Activated T-helper 1 cell treated with anti-CD3 and anti-CD28 coated beads, Interleukin-2, amount 50 U/mL, for 16 hours (primary cell): ENCODE measurements at places on chromosomes 6 and 20.

GRCh38 chr6:74117113-74117512 lies 421.1 kb downstream of the CD109 start:
- DNase-seq: no peak

- DNase-seq: no peak
Measured at GRCh38 chr6:67790569-67790968, 844.5 kb upstream of the ADGRB3 start.

- DNase-seq: no peak
Measured at GRCh38 chr6:165854863-165855593, 192.0 kb upstream of the PDE10A start.

GRCh38 chr20:56439771-56440291 lies 27.8 kb downstream of the CASS4 start:
- DNase-seq: no peak

DNA sequence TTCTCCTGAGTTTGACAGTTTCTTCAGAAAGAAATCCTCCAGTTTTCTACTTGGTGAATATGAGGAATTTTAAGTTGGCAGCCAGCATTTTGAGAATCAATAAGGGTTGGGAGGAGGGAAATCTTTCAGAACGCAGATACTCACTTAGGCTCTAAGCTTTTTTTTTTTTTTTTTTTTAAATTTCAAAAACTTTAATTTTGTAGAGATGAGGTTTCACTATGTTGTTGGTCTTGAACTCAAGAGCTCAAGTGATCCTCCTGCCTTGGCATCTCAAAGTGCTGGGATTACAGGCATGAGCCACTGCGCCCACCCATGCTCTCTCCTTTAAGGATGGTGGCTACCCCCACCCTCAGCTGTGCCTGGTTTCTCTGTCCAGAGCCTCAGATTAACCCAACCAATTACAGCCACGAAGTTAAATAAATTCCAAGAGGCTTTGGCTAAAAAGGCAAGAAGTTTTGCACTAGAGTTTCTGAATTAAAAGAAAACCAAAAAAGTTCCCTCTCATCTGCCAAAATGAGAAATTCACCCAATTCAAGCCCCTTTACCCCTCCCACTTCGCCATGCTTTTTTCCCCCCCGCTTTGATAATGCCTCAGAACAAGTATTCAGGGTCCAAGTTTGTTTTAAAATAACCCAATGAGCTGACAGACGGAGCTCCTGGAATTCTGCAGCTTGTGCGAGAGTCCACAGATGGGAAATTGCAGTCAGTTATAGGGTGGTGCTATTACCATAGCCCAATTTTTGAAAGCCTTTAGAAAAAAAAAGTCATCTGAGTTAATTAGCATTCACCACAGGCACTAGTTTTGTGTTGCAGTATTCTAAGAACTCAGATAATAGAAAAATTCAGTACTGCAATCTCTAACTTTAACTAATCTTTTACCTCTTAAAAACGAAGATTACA lies 94.3 kb upstream of the BEND3 start:
- DNase-seq: no peak

DNA sequence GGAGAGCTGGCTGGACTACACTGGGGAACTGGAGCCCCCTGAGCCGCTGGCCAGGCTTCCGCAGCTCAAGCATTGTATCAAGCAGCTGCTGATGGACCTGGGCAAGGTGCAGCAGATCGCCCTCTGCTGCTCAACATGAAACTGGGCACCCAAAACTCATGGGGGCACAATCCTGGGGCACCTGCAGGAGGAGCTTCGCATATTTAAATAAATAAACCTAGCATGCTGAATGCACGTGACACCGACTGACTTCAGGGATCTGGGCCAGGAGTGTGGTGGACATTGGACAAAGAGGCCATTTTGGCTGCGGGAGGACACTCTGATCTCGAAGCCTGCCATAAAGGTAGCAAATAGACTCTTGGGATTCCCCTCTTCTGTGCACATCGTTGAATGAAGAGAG lies 6.8 kb downstream of the SCAND1 start:
- DNase-seq: no peak

DNA sequence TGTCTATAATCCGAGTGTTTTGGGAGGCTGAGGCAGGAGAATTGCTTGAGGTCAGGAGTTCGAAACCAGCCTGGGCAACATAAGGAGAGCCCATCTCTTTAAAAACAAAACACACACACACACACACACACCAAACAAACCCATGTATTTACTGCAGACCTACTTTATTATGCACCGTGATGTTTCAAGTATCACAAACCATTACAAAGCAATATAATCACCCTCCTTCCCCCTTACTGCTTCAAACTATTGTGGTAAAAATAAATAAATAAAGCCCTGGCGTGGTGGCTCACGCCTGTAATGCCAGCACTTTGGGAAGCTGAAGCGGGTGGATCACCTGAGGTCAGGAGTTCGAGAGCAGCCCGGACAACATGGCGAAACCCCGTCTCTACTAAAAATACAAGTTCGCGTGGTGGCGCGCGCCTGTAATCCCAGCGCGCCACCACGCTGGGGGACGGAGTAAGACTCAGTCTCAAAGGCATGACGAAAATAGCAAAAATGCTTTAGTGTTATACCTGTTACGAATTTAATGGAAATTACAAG lies 1.5 kb downstream of the TBCC start:
- no peak for DNase-seq

- DNase-seq: no peak
Measured at GRCh38 chr6:45949256-45949655, 66.4 kb downstream of the CLIC5 start.

DNA sequence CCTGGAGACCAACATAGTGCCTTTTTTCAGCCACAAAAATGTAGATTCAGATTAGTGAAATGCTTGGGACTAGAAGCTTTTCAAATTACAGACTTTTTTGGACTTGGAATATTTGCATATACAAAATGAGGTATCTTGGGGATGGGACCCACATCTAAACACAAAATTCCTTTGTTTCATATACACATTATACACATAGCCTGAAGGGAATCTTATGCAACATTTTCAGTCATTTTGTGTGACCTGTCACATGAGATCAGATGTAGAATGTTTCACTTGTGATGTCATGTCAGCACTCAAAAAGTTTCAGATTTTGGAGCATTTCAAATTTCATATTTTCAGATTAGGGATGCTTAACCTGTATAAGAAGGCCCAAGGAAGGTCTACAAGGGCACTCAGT lies 44.5 kb upstream of the ALDH8A1 start:
- no peak for DNase-seq

GRCh38 chr20:53480913-53481312 lies 112.7 kb downstream of the ZNF217 start:
- no peak for DNase-seq

- DNase-seq: no peak
Measured at GRCh38 chr20:51469578-51470498, 72.7 kb downstream of the NFATC2 start.

DNA sequence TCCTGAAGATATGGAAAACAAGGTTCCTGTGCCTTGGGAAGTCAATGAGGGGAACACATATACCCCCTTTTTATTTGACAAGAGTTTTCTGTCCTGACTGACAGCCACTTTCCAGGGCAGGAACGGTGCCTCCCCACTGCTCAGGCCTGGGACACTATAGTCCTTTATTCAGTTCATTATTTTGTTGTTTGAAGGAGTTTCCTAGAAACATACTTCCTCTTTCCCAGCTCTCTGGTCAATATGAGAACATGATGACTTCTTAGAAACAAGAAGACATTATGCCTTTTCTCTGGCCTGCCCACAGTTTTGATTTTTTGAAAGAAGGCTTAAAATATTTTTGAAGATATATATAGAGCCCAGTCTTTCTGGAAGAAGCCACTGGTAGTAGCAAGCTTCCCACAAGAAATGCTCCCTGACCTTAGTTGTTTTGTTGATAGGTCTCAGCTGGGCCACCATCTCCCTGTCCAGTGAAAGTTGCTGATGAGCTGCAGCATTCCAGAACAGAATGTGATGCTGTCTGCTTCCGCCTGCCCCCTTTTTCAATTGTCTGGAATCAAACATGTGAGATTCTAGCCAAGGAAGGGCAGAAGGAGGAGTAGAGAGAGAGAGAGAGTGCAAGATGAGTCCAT lies 350.0 kb upstream of the PRND start:
- no peak for DNase-seq

DNA sequence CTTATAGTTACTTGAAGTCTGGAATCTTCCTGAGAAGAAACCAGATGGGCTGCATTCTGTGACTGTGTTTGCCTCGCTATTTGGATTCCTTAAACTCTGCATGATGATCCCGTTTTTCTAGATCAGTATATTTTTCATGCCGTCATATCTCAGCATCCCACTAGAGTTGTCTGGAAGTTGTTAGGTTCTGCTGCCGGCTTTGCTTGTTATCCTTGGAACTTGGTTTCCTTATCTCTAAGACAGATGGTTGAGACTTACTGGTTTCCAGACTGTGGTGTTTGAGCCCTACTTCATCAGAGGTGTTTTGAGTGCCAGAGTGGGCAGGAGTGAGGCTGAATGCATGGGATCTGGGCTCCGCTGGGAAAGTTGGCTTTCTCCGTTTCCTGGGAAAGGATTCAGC lies 50.3 kb downstream of the CDS2 start:
- no peak for DNase-seq

GRCh38 chr6:56667336-56667735 lies 24.6 kb upstream of the DST start:
- DNase-seq: no peak

DNA sequence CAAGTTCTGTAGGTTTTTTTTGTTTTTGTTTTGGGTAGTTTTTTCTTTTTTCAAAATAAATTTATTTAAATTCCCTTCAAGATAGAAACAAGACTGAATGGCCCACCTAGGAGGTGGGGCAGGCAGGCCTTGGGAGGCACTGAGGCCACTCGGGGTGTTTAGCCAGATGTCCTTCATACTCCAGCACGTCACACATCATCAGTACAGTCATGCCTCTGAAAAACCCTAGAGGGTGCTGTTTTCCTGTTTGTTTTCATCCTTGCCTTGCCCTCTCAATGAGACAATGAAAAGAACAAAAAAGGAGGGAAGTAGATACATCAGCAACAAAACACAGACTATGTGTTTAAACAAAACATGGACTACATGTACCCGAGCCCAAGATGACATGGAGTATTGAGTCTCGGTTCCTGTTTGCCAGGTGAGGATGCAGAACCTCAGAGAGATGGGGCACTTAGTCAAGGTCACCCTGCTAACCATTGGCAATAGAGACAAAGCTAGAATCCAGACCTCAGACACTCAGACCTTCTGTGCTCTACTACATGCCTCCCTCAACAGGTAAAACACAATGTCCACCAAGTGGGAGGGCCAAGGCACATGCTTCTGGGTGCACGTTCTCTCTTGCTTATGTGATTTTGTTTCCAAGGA lies 26.8 kb upstream of the CLIC5 start:
- DNase-seq: no peak

- no peak for DNase-seq
Measured at GRCh38 chr6:56756791-56757587, 114.3 kb upstream of the DST start.

- no peak for DNase-seq
Measured at GRCh38 chr20:50353289-50353961, 156.8 kb upstream of the PTPN1 start.

DNA sequence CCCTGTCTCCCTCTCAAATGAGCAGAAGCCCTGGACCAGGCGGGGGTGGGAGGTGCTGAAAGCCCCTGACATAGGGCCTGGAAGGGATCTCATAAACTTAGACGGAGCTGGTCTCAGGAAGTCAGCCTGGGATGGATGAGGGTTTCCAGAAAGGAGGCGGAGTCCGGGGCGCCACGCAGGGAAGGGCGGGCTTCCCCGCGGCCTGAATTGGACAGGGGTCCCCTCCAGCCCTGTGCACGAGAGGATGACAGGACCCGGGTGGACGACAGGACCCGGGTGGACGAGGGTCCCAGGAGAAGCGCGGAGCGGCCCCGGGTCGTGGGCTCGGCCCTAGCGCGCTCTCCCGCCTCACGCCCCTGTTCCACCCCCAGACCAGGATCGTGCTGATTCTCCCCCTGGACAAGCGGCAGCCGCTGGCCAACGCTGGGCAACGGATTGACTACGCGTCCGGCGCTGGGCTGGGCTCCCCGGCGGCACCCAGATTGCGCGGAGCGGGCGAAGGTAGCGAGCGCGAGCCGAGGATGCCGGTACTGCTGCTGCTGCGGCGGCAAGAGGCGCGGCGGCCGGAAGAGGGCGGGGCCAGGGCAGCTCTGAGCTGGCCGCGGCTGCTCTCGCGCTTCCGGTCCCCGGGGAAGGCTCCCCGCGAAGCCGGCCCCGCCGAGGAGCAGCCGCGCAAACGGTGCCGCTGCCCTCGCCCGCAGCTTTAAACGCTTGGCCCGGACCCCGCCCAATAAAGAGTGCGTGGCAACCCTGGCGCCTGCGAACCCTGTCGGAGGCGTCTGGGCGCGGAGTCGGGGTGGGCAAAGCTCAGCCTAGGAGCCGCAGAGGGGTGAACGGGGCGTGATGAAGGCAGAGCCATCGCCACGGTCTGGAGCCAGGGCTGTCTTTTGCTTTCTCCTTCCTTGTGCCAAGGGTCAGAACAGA lies 1.3 kb downstream of the C20orf144 start:
- DNase-seq: peak; percentile 69

DNA sequence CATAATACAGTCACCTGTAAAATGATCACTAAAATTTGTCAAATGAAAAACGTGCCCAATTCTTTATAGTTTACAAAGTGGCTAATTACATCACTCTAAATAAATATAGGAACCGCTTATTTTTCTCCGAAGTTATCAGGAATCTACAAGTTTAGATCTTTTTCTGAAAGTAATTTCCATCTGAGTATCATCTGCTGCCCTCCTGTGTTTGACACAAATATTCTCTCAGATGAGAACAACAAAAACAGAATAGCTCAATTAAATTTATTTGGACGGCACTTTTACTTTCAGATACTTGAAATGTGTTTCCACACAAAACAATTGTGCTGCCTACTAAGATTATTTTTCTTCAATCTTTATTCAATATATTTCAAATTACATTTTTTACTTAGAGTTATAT lies 5.0 kb downstream of the SF3B5 start:
- DNase-seq: no peak

DNA sequence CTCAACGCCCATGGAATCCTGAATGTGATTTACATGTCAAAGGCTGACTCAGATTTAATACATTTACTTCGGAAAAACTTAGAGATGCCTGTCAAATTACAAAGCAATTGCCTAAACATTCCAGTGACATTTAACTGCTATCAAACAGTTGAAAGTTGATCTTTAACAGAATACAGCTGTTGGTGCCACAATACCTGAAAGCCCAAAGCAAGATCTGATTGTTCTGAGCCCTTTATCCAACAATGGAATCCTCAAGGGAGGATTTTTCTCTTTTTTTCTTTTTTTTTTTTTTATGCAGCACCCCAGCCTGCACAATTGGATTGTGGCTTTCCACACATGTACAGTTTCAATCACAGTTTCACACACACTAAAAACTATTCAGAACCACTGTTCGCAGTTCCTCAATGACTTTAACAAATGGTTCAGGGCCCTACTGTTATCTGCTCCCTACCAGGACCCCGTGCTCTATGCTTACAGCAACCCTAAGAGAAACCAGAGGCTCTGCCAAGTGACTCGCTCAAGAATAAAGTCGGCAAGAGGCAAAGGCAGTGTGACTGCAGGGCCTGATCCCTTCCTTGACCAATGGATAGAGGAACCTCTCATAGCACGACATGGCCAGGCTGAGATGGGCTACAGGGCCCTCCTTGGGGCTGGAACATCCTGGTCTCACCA lies 33.3 kb downstream of the EPB41L2 start:
- DNase-seq: no peak
